ENCODE measurements at places on chromosomes 12 and 14.
A peak's percentile ranks its signal among the peaks of the same experiment; 100 is the strongest.

DNA sequence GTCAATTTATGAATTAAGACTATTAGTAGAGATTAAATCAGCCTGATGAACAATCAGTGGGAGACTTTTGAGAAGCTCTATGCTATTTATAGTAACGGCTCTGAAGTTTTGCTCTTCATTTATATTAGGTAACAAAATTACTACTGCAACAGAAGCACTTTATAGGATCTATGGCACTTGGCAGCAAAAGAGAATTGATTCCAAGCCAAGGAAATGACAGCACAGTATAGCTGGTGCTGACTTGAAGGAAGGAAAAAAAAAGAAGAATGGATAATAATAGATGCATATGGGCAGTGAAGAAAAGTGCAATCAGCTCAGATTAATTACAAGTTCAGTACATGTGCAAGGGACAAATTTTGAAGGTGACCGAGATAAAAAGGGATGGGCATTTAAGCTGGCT is 228.2 kb upstream of the PPFIA2 start:
- DNase-seq, result no peak

GRCh38 chr14:83529531-83529930 is 1995.9 kb upstream of the SEL1L start:
- DNase-seq, result no peak

DNA sequence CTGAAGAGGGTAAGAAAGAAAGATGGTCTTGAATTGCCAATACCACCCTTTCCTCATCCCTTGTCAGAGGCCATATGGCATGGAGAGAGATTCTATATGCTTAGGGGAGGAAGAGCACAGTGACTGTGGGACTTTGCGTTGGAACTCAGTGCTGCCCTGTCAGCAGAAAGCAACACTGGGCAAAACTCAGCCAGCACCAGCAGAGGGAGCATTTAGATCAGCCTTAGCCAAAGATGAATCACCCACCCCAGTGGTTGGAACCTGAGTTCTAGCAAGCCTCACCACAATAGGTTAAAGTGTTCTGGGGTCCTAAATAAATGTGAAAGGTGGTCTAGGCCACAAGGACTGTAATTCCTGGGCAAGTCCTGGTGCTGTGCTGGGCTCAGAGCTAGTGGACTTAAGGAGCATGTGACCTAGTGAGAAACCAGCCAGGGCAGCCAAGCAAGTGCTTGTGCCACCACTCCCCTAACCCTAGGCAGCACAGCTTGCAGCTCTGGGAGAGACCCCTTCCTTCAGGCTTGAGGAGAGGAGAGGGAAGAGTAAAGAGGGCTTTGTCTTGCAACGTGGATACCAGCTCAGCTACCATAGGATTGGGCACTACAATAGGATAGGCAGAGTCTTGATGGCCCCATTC is 11.4 kb upstream of the BCAT1 start:
- DNase-seq, result no peak

- DNase-seq, result no peak
Measured at GRCh38 chr12:127179176-127179575, 1087.8 kb upstream of the TMEM132C start.

DNA sequence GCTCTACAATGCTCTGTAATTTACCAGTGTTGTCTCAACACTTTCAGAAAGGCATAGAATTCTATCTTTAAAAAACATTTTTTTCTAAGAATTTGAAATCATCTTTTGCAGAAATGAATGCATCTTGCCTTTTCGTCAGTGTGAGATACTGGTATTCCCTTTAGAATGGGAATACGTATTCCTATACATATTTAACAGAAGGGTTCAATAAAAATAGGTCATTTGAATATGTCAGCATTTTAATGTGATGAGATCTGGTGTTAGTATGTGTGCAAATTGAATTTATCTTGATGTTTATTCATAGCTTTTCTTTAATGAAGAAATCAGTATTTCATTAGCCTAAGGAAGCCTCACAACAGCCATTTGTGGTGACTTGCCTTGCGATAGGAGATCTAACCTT is 44.2 kb downstream of the WDR20 start:
- DNase-seq, result no peak

DNA sequence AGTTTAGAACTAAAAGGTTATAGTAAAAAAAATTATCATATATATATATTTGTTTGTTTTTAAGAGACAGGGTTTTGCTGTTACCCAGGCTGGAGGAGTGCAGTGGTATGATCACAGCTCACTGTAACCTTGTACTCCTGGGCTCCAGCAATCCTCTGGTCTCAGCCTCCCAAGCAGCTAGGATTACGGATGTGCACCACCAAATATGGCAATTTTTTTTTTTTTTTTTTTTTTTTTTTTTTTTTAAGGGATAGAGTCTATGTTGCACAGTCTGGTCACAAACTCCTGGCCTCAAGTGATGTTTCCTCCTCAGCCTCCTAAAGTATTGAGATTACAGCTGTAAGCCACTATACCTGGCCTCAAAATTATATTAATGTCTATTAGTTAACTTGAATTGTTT is 48.7 kb downstream of the PAPLN start:
- DNase-seq, result no peak

GRCh38 chr12:62933220-62933601 is 1.7 kb downstream of the PPM1H start:
- no peak for DNase-seq

DNA sequence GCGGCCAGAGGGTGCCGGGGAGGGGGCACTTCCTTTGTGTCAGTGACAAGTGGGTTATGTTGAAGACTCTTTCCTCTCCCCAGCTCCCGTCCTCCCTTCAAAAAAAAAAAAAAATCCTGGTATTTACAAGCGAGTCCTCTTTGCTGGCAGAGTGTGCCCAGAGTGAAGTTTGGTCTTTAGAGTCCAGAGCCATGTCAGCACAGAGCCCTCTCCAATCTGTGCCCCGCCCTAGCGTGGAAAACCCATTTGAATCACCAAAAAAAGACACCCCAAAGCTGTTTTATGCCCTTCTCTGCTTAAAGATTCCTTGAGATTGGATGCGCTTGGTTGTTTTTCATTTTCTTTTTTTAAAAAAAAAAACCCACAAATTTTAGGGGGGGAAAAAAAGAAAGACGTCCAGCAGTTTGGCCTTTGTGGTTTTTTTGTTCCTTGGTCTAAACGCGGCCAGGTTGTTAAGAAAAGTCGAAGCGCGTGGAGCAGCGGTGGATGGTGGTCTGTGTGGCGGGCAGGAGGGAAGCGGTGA is 3.3 kb downstream of the NKX2-1 start:
- DNase-seq, result no peak

DNA sequence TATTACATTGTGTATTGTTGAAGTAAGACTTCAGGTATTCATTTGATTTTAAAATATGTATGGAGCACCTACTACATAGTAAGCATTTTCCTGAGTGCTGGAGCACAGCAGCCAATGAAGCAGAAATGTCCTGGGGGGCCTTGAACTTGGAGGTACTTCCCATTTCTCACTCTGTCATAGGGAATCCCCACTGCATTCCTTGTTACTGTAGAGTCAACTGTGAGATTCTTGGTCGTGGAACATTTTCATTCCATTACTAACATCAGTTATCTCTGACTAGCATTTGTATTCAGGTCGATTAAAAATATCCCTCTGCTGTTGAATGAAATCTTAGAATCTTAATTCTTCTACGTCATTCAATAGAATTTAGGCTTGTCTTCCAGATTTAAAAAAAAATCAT is 66.7 kb downstream of the PDE3A start:
- no peak for DNase-seq

- no peak for DNase-seq
Measured at GRCh38 chr12:57584690-57585089, 6.3 kb upstream of the PIP4K2C start.

DNA sequence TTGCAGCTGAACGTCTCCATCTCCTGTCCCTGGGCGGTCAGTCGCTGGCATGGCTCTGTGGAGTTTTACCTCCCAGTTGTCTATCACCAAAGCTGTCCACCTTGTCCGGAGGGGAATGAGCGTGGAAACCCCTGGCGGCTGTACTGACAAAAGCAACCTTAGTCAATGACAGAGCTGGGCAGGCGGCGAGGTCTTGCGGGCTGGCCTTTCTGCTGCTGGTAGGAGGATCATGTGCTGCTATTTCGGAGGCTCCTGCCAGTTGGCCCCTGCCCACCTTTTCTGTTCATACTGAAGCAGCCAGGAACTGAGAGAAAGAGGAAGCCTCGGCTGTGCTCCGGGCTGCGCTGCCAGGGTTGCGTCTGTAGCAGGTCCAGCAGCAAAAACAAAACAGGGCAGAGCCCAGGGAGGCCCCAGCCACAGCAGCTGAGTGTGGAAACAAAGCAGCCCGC is 57.7 kb downstream of the HMGA2 start:
- no peak for DNase-seq

DNA sequence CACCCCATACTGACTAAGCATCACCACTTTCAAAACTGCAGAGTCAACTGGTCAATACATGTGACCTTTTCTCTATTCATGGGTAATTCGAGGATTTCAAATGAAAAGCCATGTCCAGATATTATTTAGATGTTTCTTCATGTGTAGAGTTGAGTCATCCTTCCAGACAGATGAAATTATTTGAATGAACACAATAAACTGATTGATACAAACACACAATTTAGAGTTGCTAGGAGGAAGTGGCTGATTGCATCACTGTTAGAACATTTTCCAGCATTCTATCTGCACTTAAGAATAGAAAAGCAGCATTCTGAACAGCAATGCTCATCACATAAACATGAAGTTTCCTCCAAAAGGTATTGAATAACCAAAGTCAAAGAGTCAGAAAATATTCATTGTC is 273.5 kb upstream of the SOX5 start:
- DNase-seq, result peak; percentile 20

DNA sequence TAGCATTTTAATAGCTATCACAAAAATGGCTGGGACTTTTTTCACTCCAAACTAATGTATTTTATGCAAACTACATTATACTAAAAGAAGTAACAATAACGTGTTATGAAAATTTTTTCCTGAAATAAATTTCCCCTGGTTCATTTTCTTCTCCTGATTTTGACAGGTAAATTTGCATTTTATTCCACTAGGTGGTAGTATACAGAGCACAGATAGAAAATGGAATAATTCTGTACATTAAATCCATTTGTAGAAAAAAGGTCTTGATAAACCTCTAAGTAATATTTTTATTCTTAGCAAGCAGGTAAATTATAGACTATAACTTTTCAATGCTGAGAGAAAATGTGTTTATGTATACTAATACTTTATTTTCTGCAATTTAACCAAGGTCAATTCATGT is 96.5 kb downstream of the BCAT1 start:
- DNase-seq, result no peak

Data from BJ (cell line).